IMR-90 (cell line): ENCODE measurements at places on chromosomes 6 and 20.

- peak; percentile 73 for DNase-seq
Measured at GRCh38 chr6:72783666-72784065, 161.8 kb downstream of the KCNQ5 start.

- DNase-seq: no peak
Measured at GRCh38 chr6:73790574-73790973, 94.6 kb downstream of the CD109 start.

DNA sequence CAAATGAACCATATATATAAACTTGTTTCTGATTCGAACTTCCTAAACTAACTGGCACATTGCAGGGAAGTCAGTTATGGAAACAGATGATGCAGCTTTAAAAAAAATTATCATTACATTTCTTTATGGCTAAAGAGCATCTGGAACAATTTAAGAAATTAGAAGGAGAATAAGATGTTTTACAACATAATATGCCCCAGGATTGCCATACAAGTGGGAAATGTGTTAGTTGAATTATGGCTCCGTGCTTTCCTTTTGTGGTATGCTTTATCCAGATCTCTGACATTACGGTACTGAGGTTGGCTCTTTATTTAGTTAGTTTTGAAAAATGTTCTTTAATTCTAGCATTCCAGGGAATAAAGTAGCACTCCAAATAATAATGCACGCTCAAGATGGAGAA is 343.0 kb upstream of the ZFP64 start:
- DNase-seq: no peak

DNA sequence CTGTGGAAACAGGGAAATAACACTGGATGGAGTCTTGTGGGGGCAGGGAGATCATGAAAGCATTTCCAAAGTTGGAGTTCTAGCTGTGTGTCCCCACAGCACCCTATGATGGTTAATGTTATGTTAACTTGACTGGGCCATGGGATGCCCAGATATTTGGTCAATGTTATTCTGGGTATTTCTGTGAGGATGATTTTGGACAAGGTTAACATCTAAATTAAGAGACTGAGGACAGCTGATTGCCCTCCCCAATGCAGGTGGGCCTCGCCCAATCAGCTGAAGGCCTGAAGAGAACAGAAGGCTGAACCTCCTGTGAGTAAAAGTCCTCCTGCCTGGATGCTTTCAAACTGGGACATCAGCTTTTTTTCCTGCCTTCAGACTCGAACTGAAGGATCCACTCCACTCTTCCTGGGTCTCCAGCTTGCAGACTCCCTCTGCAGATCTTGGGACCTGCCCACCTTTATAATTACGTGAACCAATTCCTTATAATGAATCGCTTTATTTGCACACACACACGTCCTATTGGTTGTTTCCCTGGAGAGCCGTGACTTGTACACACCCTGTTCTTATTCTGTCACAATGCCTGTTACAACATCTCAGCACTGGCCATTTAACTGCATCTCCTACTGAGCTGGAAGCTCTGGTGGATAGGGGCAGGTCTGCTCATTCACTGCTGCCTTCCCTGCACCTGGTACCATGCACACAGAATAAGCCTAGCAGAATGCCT is 99.5 kb upstream of the IYD start:
- DNase-seq: no peak

- no peak for DNase-seq
Measured at GRCh38 chr20:24438331-24438730, 31.1 kb upstream of the SYNDIG1 start.

DNA sequence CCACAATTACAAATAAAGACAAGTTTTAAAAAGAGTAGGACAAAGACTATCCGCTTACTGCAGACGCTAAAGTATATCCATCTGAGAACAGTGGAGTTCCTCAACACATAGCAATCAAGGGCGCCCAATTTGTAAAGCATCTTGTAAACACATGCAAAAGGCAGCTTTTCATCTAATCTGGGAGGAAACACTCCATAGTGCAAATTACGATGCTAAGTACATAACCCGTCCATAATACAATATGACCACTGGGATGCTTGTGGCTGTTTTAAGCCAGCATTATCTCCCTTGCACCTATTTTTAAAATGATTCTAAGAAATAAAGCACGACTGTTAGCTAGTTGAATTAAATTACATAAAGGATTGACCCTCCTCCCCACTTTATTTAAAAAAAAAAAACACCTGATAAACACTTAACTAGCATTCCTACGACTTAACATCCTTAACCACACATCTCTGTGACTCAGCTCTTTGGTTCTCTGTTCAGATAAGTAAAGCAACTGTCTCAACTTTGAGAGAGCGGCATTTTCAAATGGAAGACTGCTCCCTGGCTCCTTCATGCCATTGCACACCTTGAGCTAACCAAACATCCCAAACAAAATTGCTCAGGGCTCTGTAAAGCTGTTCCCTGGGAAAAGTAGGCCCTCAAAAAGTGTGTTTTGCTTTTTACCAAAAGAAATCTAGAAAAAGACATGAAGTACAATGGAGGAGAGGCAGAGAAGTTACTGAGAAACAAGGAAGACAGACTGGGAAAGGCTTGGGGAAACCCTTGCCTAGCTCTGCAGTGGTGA is 14.2 kb downstream of the SLC22A23 start:
- peak; percentile 76 for DNase-seq

DNA sequence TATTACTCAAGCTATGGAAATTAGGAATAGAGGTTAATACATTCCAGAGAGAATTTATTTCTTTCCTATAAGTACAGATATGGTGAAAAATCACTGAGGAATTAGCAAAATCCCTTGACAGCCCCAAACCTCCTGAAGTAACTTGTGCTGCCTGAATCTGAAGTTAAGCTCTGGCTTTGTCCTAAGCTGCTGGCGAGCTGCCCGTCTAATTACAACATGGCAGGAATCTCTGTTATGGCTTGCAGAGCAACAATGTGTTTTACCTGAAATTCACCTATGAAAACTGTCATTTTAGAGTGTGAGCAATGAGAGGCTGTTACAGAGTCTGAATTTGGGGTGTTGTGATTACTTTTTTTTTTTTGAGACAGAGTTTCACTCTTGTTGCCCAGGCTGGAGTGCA is 22.5 kb upstream of the IYD start:
- no peak for DNase-seq

GRCh38 chr6:84139311-84139710 is 88.1 kb downstream of the CEP162 start:
- DNase-seq: no peak

DNA sequence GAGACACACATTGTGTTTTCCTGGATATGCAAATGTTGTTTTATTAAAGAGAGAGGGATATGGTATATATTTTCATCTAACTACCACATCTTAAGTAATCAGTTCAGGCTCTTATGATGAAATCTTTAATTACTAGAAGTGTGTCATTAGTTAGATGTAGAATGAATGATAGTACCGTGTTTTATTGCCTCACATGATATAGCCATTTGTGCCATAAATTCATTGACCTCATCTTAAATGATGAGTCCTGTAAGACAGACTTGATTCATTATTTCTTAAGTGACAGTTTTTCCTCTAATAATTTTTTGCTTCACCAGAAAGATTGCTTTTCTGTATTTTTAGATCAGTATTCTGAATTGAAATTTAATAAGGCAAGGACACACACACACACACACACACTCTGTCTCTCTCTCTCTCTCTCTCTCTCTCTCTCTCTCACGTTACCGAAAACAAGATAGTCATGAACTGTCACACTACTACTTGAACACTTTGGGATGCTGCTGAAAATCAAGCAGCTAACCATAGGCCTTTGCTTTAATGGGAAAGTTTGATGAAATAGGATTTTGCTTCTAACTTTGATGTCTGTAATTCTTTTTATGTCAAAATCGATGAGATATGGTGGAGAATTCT is 140.5 kb downstream of the SOBP start:
- DNase-seq: no peak

DNA sequence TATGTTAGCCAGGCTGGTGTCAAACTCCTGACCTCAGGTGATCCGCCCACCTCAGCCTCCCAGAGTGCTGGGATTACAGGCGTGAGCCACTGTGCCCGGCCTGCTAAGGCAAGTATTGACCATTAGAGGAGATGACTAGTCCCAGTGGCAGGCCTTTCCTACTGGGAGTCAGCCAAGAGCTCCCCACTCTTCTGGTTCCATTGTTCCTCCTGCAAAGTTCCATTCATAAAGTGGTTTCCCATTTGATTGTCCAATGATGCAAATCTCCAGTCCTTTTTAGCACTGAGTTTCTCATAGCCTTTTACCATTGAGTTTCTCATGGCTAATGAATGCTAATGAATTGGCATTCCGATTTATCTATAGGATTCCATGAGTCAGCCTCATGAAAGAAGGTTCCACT is 148.3 kb upstream of the ESR1 start:
- no peak for DNase-seq

DNA sequence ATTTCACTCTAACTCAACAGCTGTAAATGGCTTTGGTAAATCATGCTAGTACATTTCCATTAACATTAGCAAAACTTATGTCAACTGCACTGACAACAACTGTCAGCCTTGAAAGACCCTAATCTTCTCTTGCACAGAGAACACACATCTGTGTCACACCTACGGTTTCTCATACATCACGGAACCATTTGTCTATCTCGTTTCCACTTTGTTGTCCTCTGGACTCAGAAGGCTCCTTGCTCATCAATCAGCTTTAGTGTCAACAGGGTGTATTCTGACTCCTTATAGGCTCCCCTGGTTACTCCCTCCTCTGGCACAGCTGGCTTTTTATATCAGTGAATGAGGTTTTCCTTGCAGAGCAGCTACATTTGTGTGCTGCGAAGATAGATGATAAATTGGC is 49.3 kb downstream of the CD83 start:
- no peak for DNase-seq

DNA sequence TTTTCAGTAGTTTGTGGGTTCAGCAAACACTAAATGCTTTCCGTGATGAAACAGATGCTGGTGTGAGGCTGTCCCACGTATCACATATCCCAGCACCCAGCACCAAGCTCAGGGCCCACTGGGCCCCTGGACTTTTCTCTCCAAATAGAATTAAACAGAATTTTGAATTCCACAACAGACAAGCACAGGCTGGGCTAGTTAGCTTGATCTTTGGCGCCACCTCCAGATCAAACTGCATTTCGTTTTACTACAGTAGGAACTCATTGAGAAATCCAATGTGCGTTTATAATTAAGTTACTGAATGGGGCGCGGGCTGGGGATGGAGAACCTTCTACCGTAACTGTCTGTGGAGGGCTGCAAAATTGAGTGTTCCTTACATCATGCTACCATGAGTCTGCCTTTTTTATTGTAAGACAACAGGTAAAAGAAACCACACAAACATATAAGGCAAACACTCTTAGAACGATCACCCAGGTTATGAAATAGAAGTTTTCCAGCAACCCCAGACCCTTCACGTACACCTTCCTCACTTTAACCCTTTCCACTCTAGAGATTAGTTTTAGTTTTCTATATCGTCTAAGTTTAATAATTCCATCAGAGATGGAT is 107.8 kb downstream of the ZFP64 start:
- peak; percentile 75 for DNase-seq

- no peak for DNase-seq
Measured at GRCh38 chr6:106160189-106160588, 74.1 kb downstream of the PRDM1 start.

GRCh38 chr6:27472182-27472616 is 706 bp downstream of the ZNF184 start:
- peak; percentile 87 for DNase-seq

- peak; percentile 54 for DNase-seq
Measured at GRCh38 chr20:1965520-1966351, 28.1 kb downstream of the PDYN start.

- peak; percentile 91 for DNase-seq
Measured at GRCh38 chr6:87697581-87698546, 4.2 kb downstream of the AKIRIN2 start.

- no peak for DNase-seq
Measured at GRCh38 chr6:42754759-42755158, 8.9 kb upstream of the TBCC start.

DNA sequence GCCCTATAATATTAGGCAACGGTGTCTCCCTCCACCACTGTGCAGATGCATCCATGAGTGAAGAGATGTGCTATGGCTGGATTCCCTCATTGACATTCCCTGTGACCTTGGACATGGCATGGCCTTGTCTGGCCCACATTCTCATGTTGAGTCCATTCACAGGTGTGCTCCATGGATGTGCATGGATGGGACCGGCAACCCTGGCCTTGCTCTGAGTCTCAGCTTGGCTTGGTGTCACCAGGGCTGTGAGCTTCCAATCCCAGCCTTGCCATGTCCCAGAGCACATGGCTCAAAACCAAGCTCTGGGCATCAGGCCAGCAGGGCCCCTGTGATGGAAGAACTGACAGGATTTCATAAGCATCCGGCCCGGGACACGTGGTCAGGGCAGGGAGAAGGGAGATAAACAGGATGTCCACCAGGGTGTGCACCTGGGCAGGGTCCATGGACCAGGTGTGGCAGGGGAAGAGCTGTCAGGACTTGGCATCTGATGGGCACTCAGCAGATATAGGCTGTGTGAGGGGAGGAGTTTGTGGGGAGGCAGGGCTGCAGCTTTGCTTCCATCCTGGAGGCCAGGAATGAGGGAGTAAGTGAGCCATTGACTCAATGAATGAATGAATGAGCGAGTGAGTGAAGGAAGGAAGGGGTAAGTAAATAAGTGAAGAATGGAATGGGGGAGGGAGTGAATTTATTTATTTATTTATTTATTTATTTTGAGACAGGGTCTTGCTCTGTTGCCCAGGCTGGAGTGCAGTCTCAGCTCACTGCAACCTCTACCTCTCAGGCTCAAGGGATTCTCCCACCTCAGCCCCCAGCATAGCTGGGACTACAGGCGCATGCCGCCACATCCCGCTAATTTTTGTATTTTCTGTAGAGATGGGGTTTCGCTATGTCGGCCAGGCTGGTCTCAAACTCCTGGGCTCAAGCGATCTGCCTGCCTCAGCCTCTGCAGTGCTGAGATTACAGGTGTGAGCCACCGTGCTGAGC is 15.7 kb downstream of the NRSN2 start:
- peak; percentile 83 for DNase-seq

DNA sequence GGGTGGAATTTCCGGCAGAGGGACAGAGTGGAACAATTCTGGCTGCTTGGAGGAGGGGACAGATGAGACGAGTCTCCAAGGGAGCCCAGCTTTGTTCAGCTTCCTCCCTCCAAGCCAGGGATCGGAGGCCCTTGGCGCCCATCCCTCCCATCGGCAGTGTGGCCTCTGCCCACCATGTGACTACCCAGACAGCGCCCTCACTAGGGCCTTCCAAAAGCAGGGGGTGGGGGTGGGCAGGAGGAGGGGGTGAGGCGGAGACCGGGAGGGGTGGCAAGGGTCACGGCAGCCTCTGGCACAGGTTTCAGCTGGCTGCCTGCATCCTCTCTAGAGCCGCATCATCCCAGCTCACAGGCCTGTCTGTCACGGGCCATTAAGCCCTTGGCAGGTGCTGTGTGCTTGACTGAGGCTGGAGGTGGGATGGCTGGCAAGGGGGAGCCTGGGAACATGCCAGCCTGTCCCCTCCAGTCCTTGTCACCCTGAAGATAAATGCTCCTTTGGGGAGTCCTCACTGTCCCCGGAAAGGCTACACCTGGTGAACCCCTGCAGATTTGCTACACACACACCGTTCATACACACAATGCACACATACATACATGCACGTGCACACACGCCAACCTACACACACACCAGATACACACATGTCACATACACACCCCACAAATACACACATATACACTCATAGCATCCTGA is 6.2 kb upstream of the FGD2 start:
- DNase-seq: no peak
